ENCODE measurements at places on chromosomes 16 and 17. TPM values are rescaled to one million over a fixed set of nuclear protein-coding genes. Genes with fewer than 3 reads are reported as not detected.

The SPN gene
- total RNA-seq, result 0.83 TPM

The ST6GALNAC1 gene
- total RNA-seq, result 2.1 TPM

DNA sequence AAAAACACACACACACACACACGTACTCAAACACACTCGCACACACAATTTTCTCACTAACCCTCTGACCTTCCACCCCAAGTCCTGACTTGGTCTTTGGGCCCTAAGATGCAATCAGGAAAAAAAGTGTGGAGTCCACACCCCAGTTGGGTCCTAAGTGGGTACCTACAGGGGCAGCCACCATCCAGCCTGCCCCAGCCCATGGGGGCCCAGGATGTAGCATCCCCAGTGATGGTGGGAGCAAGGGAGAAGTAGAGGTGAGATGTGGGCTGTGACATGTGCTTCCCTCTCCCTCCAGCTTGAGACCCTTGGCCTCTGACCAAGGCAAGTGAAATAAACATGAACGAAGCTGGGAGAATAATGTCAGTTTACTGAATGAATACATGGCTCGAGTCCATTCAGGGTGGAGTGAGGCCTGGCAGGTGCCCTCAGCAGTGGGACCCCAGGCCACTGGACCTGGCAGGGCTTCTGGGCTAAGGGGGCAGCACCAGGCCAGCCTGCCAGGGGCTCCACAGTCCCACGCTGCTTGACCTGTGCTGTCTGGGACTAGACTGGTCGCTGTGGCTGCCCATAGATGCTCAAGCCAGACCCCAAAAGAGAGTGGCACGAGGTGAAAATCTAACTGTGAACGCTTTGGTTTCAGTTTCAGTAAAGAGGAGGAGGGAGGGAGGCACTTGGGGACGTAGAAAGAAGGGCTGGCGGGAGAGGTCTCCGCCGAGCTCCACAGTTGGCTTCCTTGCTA lies 73.7 kb downstream of the MRC2 start:
- no peak for DNase-seq

DNA sequence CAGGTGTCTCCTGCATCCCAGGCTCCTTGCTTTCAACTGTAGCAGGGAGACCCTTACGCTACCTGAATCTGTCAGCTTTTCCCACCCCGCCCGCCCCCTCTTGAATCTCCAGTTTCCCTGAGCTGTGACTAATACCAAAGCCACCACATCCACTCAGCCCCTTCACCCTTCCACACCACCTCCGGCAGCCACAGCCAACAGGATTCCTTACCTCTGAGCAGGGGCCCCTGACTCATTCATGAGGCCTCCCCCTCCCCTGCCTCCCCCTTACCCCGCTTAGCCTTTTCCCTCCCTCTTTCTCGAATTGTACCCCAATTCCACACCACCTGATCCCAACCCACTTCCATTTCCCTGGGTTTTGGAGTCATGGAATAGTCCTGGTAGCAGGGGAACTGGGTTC lies 2.3 kb downstream of the STX1B start:
- no peak for DNase-seq

- DNase-seq, result peak; percentile 27
Observed at GRCh38 chr16:56354746-56355145, 70.6 kb downstream of the AMFR start.

- DNase-seq, result no peak
Observed at GRCh38 chr17:30677550-30678249, 146.8 kb downstream of the CRLF3 start.

DNA sequence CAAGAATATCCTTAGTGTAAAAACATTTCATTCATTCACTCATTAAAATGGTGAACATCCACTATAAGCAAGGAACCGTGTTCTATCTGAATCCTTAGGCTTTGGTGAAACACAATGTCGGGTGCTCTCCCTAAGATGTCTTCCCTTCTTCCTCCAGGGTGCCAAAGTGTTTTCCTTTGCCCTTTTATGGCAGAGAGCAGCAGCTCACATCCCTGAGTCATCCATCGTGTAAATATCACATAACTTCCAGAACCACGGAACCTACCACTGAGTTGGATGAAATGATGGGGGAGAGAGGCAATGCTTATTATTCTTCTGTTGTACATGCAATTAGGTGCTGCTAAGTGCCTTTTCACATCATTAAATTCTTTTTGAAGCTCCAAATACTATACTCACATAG lies 50.2 kb downstream of the DNAH3 start:
- DNase-seq, result no peak

DNA sequence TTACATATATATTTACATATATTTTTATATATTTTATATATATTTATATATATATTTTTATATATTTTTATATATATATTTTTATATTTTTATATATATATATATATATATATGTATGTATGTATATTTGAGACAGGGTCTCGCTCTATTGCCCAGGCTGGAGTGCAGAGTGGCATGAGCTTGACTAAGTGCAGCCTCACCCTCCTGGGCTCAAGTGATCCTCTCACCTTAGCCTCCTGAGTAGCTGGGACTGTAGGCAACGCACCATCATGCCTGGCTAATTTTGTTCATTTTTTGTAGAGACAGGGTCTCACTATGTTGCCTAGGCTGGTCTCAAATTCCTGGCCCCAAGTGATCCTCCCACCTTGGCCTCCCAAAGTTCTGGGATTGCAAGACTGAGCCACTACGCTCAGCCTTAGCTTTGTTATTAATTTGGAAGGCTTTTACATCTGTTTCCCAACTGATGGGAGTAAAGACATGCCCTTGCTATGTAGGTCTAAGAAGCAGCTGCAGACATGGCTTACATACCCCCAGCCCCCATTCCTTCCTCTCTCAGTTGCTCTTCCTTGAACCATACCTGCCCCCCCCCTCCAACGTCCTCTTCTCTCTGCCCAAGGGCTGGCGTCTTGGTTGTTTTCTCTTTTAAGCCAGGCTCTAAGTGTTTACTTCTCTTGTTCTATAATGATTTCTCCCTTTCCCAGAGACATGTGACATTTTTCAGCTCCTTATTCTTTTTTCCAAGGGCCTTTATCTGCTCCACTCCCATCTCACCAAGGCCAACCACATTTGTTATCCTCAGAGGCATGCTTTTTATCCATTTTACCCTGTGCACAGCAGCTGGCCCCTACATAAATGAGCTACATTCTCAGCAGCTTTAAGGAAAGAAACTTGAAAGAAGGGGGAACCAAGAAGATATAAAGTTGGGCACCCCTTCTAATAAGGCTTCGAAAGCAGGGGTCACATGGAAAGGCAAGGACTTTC lies 64.2 kb upstream of the ATF7IP2 start:
- DNase-seq, result no peak

Measured in dorsolateral prefrontal cortex (tissue), 122 donors.